ENCODE measurements at places on chromosomes 12 and 14.

- no peak for ATAC-seq
Measured at GRCh38 chr12:65449400-65449799, 170.9 kb downstream of the MSRB3 start.

GRCh38 chr12:124778411-124778810 is 85.3 kb downstream of the SCARB1 start:
- ATAC-seq = no peak

DNA sequence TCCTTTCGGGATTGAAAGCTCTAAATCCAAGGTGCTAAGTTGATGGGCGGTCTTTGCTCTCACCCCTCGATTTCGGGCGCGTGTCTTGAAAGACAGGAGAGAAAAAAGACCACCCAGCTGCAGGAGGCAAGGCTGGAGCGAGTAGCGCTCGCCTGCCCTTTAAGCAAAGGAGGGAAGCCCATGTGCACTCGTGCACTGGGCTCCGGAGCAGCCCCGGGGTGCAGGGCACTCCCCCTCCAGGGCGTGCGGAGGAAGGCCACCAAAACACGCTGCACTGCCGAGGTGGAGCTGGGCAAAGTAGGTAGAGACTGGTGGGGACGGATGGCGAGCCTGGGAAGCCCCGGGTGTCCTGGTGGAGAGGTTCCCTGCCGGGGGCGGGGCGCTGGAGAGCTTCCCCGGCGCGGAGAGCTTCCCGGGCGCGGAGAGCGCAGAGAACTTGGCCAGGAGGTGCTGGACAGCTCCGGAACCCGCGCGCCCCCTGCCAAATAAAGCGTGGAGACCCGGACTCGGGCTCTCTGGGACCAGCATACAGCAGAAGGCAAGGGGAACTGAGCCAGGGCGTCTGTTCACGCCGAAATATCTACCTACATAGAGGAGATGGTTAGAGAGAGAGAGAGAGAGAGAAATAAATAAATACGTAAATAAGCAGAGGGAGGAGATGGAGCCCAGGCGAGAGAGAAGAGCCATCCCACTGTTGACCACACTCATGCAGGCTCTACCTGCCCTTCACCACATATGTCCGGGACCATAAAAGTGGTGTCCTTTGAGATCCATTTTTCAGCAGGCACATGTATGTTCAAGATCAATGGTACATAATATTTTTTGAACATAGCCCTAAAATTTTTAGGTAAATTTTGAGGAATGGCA is 662 bp upstream of the NELL2 start:
- peak; percentile 64 for ATAC-seq

GRCh38 chr14:20606190-20606901 is 15.2 kb upstream of the RNASE12 start:
- no peak for ATAC-seq

GRCh38 chr12:92457458-92458180 is 245.2 kb upstream of the PLEKHG7 start:
- ATAC-seq = no peak

GRCh38 chr14:90517076-90517841 is 120.4 kb downstream of the CALM1 start:
- no peak for ATAC-seq

DNA sequence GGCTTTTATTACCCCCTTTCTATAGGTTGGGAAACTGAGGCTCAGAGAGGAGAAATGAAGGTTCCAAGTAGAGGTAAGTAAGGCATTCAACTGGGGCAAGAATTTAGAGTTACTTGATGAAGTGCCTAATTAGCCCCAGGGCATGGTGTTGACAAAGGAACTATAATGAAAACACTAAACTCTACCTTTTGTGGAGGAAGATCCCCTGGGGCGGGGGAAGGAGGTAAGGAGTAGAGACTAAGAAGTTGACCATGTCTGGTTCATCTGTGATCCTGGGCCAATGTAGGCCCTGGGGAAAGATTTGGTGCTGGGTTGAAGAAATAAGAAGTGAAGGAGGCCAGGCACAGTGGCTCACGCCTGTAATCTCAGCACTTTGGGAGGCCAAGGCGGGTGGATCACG is 16.2 kb upstream of the COX6A1 start:
- no peak for ATAC-seq

DNA sequence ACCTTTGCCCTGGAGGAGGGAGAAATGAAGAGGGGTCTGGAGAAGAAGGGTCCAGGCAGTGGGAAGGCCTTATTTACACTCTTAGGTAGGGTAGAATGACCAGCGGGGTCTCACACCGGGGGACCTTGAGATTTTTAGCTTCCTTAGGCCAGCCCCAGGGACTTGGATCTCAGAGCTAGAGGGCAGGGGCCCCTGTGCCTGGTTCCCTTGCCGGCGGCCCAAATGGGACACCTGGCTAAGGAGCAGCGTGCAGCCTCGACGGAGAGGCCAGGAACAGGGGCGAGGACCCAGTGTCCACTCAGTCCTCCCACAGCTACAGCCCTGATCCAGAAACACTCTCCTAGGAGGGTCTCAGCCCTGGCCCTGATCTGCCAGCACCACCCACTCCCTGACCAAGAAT is 41.8 kb downstream of the DIO3 start:
- no peak for ATAC-seq

GRCh38 chr12:120711411-120711810 is 1.2 kb downstream of the UNC119B start:
- no peak for ATAC-seq

- ATAC-seq = no peak
Measured at GRCh38 chr14:74437496-74438053, 11.6 kb upstream of the SYNDIG1L start.

DNA sequence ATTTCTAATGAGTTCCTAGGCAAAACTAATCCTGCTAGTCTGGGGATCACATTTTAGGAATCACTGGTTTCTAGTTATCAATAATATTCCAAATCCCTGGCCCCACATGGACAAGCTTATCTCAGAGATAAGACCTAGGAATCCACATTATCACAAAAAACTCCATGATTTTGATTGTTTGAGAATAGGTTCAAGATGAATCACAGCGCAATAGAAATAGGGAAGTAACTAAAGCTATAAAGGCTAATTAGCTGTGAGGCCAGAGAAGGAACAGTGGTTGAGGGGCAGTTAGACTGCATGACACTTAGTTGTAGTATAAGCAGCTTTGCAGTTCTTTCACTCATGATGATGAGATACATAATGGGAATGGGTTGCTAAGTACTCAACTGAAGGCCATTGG is 13.1 kb upstream of the ATP5F1B start:
- no peak for ATAC-seq

DNA sequence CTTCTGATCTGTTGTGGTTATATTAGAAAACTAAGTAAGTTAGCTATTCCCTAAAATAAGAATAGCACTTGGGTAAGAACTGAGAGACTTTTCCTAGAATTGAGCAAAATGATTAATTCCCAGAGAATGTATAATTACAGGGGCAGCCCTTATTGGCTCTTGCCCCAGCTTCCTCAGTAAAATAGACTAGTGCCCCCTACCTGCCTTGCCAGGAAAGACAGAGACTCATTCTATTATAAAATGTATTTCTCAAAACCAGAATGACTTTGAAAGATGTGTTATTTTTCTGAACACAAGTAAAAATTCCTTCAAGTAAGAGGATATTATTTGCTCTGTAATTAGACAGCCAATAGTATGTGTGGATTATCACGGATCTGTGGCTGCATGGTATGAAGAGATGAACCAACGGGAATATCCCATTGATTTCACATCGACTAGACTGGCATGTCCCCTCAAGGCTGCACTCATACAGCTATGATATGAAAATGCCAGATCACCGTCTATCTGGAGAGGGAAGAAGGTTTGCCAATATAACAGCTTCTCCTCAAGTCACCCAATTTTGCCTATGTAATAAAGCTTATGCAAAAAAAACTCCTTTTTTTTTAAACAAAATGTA is 7.4 kb upstream of the GLRX5 start:
- peak; percentile 5 for ATAC-seq

GRCh38 chr12:113052326-113052725 is 4.2 kb upstream of the DTX1 start:
- no peak for ATAC-seq

- no peak for ATAC-seq
Measured at GRCh38 chr14:24848102-24848790, 201.7 kb downstream of the STXBP6 start.

- no peak for ATAC-seq
Measured at GRCh38 chr12:54387114-54387467, 2.6 kb upstream of the ZNF385A start.

DNA sequence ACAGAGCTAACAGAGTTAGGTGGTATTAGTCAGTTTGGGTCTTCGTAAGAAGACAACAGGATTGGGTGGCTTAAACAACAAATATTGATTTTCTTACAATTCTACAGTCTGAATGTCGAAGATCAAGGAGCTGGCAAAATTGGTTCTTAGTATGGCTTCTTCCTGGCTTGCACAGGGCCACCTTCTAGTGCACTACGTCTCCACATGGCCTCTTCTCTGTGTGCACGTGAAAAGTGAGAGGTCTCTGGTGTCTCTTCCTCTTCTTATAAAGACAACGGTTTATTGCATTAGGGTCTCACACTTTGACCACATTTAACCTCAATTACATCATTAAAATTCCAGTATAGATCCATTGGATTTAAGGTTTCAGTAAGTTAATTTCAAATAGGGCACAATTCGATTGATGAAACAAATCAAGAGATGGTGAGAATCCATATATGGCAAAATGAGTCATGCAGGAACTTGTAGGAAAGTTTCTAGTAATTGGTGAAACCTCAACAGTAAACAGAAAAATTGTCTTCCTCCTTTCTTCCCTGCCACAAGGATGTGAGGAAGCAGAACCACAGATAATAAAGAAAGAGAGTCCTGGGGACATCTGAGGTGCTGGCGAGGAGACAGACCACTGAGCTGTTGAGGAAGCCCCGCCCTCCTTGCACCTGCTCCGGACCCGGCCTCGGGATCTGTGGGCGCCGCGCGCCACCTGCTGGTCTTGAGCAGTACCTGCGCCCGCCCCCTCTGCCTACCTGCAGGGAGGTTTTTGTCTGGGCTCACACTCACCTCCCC is 846.7 kb downstream of the TMEM121 start:
- peak; percentile 86 for ATAC-seq

GRCh38 chr14:53942970-53943750 is 13.5 kb downstream of the BMP4 start:
- no peak for ATAC-seq

- no peak for ATAC-seq
Measured at GRCh38 chr12:28827861-28828260, 321.2 kb upstream of the FAR2 start.

- no peak for ATAC-seq
Measured at GRCh38 chr12:52756281-52756960, 20.7 kb downstream of the KRT76 start.

DNA sequence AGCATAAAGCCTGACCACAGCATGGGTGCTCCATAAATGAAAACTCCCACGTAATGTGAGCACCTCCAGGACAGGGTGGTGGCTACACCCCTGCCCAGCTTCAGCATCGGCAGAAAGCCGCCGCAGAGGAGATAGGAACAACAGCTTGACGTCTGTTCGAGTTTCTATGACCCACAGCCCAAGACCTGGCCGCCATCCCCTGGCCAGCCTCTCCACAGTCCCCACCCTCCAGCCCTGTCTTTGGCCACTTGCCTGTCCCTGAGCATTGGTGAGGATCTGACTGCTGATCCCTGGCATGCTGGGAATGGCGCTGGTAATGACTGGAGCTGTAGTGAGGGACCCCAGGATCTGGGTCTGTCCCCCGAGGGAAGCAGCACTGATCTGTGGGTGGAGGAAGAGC is 21.3 kb downstream of the POU6F1 start:
- no peak for ATAC-seq

- no peak for ATAC-seq
Measured at GRCh38 chr12:33587784-33588712, 148.4 kb upstream of the SYT10 start.

GRCh38 chr12:130506844-130507243 is 169.2 kb downstream of the PIWIL1 start:
- no peak for ATAC-seq

GRCh38 chr14:68106905-68107304 is 287.3 kb downstream of the RAD51B start:
- ATAC-seq = no peak

GRCh38 chr14:98826618-98827017 is 445.4 kb downstream of the BCL11B start:
- ATAC-seq = no peak

- no peak for ATAC-seq
Measured at GRCh38 chr14:102655137-102655536, 62.7 kb downstream of the RCOR1 start.

DNA sequence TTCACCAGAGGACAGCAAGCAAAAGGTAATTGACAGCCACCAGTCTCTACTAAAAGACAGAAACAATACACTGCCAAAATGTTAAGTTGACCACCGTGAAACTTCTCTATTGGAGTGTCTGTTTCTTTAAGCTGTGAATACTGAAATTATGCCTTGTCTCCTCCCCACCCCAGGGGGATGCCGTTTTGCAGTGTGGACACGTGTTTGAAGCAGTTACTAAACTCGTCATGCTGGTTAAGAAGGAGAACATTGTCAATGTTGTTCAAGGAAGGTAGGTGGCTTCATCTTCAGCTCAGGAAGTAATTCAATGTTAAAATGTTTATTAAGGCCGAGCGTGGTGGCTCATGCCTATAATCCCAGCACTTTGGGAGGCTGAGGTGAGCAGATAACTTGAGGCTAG is 32.8 kb downstream of the KCTD10 start:
- no peak for ATAC-seq

DNA sequence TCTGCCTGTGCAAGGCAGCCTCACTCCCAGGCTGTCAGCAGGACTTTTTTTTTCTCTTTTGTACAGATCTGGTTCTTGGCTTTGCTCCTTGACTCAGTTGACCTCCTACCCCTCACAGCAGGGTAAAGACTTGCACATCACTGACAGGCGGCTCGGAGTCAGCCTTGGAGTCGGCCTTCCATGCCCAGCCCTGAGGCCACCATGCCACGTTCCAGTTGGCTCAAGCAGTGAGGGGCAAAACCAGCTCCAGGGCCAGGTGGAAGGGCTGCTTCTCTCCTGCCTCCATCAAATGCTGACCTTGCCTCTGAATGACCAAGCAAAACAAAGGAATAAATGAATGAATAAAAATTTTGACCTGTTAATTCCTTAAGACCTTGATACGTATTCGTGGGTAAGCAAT is 27.6 kb downstream of the JAG2 start:
- no peak for ATAC-seq

GRCh38 chr12:65522956-65523860 is 244.7 kb downstream of the MSRB3 start:
- ATAC-seq = no peak

DNA sequence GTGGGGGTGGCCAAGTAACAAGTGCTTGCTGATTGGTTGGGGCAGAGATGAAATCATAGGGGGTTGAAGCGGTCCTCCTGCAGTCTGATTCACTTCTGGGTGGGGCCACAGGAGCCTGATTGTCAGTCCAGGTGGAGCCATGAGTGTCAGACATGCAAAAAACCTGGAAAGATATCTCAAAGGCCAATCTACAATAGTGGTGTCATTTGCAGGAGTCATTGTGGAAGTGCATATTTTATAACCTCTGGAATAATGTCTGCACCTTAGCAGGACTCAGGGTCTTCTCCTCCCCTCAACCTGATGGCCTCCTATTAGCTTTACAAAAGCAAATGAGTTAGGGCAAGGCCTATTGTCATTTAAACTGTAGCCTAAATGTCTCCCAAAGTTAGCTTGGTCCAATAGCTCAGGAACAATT is 241.4 kb downstream of the NUAK1 start:
- ATAC-seq = no peak
